Stimulated activated CD4-positive, alpha-beta T cell treated with anti-CD3 and anti-CD28 coated beads, Interleukin-12 subunit alpha, Interleukin-12 subunit beta, amount 100 ng/mL, for 4 hours (primary cell): ENCODE measurements at places on chromosomes 13 and 19.

DNA sequence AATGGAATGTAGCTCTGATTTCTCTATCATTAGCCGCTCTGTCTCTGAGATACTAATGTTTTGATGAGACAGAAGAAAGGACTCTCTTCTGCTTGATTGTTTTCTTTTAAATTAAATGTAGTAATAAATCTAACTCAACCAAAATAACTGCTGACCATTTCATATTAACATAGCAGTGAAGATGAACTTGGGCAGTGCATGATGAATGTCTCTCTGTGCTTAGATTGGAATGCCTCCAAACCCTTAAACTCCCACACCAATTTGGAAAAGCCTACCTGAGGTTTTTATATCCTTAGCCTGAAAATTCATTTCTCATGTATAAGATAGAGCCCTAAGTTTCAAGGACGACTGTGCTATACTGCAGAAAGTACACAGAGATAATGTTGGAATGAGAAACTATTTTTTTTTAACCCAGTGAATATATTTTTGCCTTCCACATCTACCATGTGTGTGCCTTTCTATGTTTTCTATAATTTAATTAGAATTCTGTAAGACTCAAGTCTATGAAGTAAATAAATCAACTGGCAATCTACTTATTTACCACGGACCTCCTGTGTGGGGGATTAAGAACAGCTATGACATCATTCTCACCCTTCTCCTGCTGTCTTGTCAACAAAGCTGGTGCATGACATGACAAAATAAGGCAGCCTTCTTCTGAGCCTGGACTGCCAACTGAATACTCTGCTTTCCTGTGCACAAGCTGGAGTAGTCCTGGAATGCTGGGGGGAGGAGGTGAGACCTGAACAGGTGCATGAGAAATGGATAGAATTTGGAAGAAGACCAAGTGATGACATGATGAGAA, 155.5 kb downstream of the FGF9 start:
- no peak for DNase-seq

DNA sequence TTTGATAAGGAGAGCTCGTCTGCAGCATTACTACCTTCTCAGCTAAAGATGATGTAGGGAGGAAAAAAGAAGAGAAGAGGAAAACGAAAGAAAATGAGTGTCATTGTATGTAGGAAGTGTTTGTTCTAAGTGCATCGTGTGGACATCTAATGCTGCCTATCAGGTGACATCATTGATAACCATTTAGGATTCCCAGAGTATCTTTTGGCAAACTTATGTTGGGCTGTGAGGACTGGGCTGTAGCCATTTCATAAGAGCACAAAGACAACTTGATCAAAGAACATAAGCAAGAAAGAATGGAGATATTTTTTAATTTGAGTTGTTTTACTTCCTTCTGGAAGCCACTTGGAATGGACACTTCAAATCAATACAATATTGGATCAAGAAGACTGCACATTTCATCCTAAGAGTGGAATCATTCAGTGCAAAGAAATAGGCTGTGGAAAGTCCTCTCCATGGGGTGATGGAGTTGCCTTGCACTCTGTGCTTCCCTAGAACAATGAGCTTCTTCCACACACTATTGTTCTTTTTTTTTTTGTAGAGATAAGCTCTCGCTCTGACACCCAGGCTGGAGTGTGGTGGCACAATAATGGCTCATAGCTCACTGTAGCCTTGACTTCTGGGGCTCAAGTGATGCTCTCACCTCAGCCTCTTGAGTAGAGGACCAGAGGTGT, 52.4 kb upstream of the UBL3 start:
- DNase-seq: no peak

DNA sequence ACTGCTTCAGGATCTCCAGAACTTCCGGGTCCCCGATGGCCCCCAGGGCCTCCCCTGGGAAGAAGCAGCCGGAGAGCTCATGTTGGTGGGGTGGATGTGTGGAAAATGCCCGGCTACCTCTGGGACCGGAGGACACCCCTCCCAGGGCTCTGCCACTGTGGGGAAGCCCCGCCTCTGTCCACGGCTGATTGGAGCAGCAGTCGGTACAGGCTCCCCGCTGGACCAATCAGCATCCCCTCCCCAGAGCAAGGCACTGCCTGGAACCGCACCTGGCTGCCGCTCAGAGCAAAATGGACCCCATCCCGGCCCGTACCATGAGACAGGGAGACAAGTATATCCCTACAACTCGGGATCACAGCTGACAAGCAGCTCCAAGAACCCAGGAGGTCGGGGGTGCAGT, 6.4 kb downstream of the DOHH start:
- peak; percentile 25 for DNase-seq

GRCh38 chr13:30744681-30745077, 9.3 kb downstream of the ALOX5AP start:
- DNase-seq: no peak

GRCh38 chr13:96967248-96967745, 27.0 kb downstream of the OXGR1 start:
- no peak for DNase-seq

- DNase-seq: peak; percentile 72
These were observed 16.4 kb upstream of the CYP2B6 start for GRCh38 chr19:40974633-40975037.

DNA sequence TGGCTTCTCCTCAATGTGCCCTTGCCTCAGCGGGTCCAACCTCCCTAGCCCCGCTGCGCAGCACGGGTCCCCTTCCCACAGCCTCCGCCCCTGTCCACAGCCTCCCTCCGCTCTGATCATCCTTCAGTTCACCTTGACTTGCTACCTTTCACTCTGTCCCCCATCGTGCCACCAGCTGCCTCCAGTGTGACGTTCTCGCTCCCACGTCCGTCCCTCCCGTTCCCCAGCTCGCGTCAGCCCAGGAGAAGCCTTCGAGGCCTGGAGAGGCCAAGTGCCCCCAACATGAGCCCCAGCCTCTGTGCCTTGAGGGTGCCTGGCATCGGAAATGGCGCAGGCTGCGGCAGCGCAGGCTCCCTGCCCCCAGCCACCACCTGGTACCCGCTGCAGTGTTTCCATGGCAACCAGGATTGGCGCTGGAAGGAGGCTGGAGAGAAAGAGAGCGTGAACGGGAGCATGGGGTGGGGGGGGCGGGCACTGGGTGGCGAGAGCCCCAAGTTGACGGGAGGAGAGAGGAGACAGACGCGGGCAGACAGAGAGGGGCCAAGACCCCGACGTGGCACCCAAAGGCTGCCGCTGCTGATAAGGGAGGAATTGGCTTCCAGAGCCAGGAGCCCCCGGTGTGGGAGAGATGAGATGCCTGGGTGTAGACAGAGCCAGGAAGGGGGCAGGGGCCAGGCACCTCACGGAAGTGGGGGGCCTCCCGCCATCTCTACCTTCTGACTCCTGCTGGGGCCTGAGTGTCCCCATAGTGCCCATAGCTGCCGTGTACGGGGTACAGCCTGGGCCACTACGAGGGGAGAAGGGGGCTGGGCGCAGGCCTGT, 844 bp upstream of the ASPDH start:
- DNase-seq: no peak

GRCh38 chr19:1259876-1260748, 9.0 kb upstream of the CIRBP start:
- DNase-seq: peak; percentile 44

- DNase-seq: peak; percentile 73
These were observed at the start of gene MAP3K10 for GRCh38 chr19:40190891-40191835. MAP3K10 (plus strand) TSS chr19:40191426; CDS start chr19:40192032, 606 bp downstream.

- DNase-seq: no peak
These were observed 10.4 kb upstream of the GNG8 start for GRCh38 chr19:46646402-46646801.

DNA sequence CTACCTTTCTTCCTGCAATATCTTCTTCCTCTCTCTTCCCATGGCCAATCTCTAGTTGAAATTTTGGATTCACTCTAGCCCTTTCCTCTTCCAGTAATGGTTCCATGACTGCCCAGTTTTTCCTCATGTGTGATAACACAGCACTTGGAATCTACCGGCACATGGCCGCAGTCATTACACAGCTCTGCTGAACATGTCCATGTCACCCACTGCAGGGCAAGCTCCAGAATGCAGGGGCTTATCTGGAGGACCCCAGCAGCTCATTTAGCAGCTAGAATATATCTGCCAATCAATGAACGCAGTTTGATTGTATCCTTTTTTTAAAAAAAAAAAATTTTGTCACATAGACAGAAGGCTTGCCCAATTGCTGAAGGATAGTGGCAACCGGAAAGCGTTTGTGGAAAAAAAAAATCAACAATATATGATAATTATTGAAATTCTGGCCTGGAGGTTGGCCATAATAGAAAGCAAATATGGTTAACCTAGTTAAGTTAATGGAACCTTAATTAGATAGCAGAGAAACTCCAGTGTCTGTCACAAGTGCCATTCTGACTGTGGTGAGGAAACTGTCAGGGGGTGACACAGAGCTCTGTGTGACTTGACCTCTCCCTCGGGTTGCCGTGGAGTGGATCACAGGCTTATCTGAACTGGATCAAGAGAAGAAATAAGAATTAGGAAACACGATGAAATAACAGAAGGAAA, 426.7 kb downstream of the LIG4 start:
- DNase-seq: no peak

GRCh38 chr19:30362156-30362754, 9.9 kb upstream of the ZNF536 start:
- DNase-seq: no peak

GRCh38 chr13:75635101-75635827, 866 bp upstream of the LMO7 start:
- DNase-seq: no peak

DNA sequence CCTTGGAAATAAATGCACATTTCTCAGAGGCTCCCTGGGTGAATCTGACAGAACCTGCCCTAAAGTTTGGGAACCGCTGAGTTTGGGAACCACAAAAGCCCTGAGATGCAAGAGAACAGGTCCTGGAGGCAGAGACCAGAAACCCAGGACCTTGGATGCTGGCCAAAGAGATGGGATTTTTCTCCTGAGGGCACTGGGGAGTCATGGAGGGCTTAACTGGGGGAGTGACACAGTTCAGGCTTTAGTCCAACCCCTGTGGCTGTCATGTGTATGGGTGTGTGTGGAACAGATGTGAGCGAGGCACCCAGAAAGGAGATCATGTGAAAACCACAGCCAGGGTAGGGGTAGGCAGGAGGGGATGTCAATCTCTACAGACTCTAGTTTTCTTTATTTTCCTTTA, 3.9 kb upstream of the NCCRP1 start:
- no peak for DNase-seq

DNA sequence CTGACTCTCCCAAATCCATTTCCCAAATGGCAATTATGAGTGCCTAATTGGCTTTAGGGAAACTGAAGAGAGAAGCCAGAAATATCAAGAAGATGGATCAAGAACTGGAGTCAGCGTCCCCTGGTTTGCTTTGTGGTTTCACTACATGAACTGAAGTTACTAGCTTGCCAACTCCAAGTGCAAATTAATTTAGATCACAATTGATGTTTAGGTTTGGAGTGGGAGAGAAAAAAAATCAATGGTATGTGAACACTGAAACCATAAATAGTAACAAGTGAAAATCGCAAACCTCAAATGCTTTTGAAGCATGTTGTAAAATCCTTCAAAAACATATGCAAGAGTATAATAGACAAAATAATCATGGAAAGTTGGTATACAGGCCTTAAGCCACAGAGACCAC, 1528.6 kb upstream of the SLC10A2 start:
- no peak for DNase-seq

GRCh38 chr13:74026753-74027152, 107.5 kb downstream of the KLF12 start:
- peak; percentile 43 for DNase-seq

GRCh38 chr13:59706101-59706976, 457.4 kb downstream of the DIAPH3 start:
- DNase-seq: no peak

GRCh38 chr19:14616407-14616806, 33.5 kb downstream of the CLEC17A start:
- no peak for DNase-seq

DNA sequence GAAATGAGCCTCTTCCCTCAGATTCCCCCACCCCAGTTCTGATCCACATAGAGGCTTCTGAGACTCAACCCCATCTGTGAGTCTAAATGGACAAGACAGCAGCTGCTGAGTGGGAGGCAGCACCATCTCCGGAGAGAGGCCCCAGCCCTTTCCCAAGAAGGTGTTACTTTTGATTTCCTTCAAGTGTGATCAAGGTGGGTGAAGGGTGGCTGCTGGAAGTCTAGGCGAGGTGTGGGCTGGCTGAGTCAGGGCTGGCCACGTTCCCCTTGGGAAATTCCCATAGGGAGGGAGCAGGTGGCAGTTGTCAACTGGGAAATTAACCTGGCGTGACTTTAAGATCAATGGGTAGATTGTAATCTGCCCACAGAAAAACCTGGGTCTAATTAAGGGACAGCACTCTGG, 148.0 kb downstream of the FOXO1 start:
- peak; percentile 62 for DNase-seq

DNA sequence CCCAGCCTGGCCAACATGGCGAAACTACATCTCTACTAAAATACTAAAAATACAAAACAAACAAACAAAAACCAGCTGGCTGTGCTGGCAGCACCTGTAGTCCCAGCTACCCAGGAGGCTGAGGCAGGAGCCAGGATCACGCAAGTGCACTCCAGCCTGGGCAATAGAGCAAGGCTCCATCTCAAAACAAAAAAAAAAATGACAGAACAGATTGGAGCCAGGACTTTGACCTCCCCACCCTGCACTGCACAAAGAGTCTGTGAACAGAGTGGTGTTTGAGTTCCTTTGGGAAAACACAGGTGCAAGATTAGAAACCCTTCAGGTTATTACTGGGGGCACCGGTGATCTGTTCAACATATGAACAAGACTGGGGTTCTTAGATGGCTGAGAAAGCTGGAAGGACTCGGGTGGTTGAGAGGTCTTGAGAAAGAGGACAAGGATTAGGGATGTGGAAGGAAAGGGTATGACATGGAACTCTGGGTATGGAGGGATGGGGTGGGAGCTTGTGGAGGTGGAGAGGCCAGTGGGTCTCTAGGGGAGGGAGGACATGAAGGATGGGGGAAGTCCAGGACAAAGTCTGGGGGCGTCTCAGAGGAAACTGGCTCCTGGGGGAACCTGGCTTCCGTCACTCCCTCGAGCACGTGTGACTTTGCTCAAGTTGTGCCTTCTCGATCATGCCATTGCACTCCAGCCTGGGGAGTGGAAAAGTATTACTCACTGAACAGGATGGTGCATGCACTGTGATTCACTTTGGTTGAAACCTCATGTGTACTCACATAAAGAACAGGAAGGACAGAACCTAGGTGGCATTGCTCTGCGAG, 25.9 kb downstream of the RCN3 start:
- no peak for DNase-seq

- no peak for DNase-seq
These were observed 9.0 kb upstream of the IPO5 start for GRCh38 chr13:97944396-97945029.

DNA sequence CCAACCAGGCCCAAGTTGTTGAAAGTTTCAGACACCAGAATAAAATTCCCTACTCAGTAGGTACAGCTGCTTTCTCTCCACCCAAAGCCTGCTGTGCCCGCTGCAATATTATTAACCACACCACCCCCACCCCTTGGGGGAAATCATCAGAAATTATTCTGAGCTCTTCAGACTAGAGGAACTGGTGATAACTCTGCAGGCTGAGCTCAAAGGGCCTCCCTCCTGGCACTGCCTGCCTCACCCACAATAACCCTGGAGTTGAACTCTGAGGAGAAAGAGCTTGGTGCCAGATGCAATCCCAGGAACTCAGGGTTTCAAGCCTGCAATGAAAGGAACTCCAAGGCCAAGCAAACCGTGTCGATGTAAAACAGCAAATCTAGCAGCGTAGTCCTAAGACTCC, 381.7 kb upstream of the ZNF507 start:
- DNase-seq: no peak

- no peak for DNase-seq
These were observed 312 bp downstream of the CAPS start for GRCh38 chr19:5914358-5914774.
